ENCODE measurements at places on chromosomes 16 and 17.

GRCh38 chr16:54724346-54724925 is 206.2 kb upstream of the IRX5 start:
- DNase-seq, result no peak

- no peak for DNase-seq
Measured at GRCh38 chr16:74743668-74744299, 30.8 kb downstream of the FA2H start.

DNA sequence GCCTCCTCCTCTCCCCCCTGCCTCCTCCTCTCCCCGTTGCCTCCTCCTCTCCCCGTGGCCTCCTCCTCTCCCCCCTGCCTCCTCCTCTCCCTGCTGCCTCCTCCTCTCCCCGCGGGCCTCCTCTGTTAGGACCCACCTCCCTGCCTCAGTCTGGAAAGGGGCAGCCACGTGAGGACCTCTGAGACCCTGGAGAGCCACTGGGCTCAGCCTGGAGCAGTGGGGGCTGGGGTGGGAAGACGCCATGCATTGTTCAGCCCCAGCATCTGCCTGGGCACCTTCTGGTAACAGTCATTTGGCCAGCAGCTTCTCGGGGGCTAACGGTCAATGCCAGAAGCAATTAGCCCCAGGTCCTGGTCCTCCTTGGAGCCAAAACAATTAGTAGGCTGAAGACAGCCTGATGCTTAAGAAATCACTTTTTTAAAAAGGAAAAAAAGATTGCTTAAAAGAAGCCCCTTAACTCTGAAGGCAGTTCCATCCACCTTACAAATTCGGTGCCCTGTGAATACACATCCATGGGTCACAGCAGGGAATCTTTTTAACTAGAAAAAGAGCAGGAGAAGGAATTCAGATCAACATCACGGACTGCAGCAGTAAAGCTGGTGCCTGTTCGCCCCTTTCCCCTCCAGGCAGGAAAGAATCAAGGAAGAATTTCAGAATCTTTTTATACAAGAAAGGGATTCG is 29.8 kb downstream of the NXN start:
- no peak for DNase-seq

GRCh38 chr17:46012506-46013079 is 13.5 kb downstream of the STH start:
- no peak for DNase-seq

- no peak for DNase-seq
Measured at GRCh38 chr16:53597776-53598175, 94.8 kb upstream of the AKTIP start.

DNA sequence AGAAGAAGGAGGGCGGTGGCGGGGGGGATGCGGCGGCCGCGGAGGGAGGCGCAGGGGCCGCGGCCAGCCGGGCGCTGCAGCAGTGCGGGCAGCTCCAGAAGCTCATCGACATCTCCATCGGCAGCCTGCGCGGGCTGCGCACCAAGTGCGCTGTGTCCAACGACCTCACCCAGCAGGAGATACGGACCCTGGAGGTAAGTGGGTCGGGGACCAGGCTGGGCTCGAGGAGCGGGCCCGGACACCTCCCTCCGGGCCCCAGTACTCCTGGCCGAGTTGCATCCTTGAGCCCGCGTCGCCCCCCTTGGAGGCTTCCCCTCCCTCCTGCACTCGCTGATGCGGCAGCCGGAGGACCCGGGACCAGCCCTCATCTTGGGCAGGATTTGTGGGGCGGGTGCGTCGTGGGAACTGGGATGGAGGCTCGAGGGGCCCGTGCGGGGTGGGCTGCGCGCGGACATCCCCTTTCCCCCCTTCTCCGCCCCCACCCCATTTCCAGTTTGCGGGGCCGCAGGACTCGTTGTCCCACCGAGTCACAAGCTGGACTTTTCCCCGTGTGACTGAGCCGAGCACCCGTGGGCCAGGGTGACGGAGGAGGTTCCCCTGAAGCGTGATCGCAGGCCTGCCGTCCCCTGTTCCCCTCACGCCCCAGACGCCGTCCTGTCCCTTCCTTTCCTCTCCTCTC is 572 bp downstream of the KSR1 start:
- no peak for DNase-seq

DNA sequence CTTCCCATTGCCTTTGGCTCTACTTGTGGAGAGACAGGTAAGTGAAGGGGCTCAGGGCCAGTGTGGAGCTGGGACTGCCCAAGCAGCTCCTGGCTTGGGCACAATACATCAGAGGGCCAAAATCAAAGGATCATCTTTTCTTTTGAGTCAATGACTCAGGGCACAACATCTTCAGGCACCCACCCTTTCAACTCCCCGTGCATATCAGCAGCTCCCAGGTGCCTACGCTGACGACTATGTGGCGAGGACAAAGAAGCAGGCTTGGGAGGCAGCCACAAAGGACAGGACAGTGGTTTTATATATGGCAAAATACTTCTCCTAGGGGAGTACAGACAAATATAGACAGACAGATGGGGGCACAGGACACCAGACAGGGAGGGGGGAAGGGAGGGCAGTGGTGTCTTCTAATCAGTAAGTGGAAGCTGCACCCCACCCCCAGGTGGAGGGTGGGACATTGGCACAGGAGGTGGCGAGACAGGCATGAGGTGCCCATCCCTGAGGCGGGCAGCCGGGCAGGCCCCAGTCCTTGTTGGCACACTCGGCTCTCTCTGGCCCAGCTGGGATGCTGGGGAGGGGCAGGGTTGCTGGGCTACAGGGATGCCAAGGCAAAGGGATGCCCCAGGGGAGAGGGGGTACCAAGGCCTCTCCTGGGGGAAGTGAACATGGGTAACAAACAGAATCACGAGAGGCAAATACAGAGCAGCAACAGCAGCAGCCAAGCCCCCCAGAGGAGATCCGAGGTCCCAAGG is 7.7 kb upstream of the ARL5C start:
- no peak for DNase-seq

DNA sequence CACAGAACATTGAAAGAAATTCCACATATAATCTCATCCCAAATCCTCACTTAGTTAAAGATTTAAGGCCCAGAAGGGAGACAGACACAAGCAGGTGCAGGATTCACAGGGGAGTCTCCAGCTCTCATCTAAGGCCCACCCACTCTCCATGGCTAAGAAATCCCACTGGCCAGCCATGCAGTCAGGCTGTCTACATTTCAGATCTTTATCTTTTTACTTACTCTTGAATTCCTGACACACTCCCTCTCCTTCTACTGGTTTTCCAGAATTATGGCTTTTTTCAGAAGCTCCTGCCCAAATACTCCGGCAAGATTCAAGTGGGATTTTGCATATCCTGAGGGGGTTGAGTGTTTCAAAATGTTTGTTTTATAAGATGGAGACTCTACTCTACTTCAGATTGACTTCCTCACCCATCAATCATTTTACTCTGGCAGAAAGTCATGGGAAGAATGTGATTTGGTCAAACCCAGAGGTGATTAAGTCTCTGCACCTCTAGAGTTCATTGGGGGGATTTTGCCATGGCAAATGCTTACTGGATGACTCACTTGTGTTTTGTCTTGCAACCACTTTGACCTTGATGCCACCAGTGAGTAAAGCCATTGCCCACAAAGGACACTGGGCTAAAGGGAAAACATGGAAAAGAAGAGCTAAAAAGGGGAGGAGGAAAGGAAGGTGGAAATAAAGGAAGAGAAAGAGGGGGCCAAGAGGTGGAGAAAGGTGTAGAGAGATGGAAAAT is 688.8 kb upstream of the SALL1 start:
- DNase-seq, result no peak

DNA sequence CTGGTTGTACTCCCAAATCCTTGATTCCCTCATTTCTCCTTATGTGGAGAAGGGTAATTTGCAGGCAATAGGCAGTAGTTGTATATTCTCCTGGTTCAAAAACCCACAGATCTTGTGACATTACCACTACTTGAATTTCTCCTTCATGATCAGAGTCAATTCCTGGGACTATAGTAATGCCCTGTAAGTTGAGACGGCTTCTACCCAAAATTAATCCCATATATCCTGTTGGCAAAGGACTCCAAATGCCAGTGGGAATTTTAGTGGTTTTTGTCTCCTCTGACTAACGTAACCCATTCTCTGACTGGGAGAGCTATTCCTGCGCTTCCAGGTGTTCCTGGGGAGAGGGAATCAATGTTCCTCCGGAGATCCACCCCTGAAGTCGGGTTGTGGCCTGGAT is 11.6 kb upstream of the ZNF689 start:
- DNase-seq, result no peak

DNA sequence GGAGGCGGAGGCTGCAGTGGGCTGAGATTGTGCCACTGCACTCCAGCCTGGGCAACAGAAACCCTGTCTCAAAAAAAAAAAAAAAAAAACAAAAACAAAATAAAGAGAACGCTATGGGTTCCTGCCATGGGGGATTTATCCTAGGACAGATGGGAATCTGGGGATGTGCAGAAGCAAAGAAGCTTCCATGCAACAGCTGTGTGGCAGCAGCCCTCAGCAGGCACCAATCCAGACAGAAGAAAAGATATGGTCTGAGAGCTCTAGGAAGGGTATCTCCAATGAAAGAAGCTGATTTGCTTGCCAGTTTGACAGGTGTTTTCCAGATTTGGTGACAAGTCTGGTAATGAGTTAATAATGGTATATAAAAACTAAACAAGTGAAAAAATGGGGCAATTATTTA is 11.6 kb downstream of the MYO19 start:
- DNase-seq, result no peak

DNA sequence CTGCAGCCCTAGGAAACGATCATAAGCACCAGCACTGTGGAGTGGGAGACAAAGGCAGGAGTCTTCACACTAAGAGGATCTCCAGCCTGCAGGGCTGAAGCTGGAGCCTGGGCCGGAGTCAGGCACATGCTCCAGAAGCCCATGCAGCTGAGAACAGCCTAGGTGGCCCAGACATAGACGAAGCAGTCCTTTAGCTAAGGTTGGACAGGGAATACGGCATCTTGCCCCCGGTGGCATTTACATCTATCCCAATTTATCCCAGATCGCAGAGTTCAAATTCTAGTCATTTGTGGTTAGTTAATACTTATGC is 13.9 kb downstream of the TSPOAP1 start:
- DNase-seq, result no peak

- no peak for DNase-seq
Measured at GRCh38 chr17:68910251-68910705, 44.9 kb downstream of the ABCA8 start.

- no peak for DNase-seq
Measured at GRCh38 chr17:63133491-63133890, 167.5 kb downstream of the TANC2 start.

DNA sequence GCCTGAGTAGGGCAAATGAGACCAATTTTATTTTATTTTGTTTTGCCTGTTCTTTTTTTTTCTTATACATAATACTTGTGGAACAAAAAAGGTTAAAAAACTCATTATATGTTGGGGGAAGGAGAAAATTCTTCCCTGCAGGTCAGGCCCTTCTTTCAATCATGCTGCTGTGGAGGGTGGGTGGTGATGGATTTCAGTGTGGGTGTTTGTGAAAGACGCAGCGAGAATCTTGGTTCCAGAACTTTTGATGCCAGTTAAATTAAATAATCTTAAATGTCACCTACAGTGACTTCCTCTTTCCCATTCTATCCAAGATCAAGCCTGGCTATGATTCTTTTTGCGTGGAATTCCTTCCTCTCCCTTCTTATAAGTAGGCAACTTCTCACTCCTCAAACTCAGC is 595.8 kb upstream of the EEF2KMT start:
- DNase-seq, result no peak

DNA sequence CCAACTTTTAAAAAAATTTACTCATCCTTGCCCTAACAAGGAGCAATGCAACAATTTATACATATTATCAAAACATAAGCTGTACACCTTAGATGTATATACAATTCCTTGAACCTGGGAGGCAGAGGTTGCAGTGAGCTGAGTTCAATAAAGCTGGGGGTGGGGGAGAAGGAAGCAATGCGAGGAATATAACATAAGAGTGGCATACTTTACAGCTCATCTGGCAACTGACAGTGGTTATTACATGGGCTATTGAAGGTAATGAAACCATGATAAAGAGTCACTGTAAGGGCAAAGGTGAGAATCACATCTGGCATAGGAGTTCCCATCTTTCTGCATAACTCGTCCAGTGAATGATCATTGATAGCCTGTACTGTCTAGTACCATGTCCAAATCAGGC is 43.7 kb downstream of the CA4 start:
- DNase-seq, result no peak

DNA sequence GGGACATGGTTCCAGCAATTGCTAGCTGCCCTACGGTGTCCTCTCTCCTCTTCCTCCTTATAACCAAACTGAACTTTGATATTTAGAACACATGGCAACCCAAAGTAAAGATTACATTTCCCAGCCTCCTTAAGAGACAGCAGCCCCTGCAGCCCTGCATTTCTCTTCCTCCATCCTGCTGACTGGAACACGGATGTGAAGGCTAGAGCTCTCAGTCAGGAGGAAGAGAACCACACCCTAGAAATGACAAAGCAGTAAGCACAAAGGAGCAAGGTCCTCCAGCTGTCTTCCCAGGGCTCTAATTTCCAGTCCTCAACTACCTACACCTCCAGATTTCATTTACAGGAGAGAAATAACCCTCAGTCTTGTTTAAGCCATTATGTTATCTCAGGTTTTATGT is 10.9 kb downstream of the DYNC1LI2 start:
- DNase-seq, result no peak

GRCh38 chr17:56436142-56436541 is 157.4 kb upstream of the NOG start:
- DNase-seq, result no peak

- peak; percentile 21 for DNase-seq
Measured at GRCh38 chr17:19724501-19725420, 8.4 kb upstream of the SLC47A2 start.

- DNase-seq, result no peak
Measured at GRCh38 chr17:35129973-35130351, 8.5 kb downstream of the FNDC8 start.

GRCh38 chr16:12951392-12951791 is 50.0 kb downstream of the SHISA9 start:
- no peak for DNase-seq

DNA sequence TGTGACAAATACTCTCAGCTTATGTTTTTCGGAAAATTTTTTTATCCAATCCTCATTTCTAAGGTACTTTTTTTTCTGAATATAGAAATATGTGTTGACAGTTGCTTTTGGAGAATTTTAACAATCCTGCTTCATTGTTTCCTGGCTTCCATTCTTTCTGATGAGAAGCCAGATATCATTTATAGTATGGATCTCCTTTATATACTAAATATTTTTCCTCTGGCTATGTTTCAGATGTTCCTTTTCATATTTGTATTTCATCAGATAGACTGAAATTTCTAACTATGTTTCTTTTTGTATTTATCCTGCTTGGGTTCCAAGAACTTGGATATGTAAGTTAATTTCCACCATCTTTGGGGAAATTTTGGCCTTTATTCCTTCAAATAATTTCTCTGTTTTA is 138.9 kb upstream of the CDH11 start:
- DNase-seq, result no peak

- no peak for DNase-seq
Measured at GRCh38 chr17:68288804-68289203, 2.1 kb downstream of the SLC16A6 start.
